ENCODE measurements at places on chromosomes 1 and 21. TPM values are rescaled to one million over a fixed set of nuclear protein-coding genes. Genes with fewer than 3 reads are reported as not detected.

Gene LDLRAD2
- 0.88 TPM for polyA plus RNA-seq

Gene TNFRSF8
- polyA plus RNA-seq = 0.65 TPM

DNA sequence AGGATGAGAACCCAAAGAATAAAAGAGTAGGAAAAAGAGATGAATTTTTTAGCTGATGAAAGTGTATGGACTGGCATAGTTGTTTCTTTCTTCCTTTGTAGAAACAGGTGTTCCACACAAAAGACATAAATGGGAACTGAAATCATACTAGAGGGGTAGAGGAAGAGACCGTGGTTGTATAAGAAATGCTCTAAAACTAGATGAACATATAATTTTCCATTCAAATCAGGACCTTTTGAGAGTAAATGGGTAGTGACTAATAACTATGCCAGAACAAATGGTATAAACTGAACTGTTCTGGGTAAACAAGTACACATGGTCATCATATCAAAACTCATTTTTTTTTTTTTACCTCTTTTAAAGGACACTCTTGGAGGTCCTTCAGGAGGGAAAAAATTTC lies 344.2 kb downstream of the VAV3 start:
- H3K27me3 ChIP-seq = no peaks in the 10 kb centered on the region
- no peak overlapping the region for H3K27ac ChIP-seq
- DNase-seq = no peak
- H3K4me3 ChIP-seq = no peak overlapping the region

GRCh38 chr1:175116903-175117302 lies 49.3 kb downstream of the TNN start:
- no peak overlapping the region for H3K4me3 ChIP-seq
- H3K27me3 ChIP-seq = no peaks in the 10 kb centered on the region
- H3K27ac ChIP-seq = no peak overlapping the region
- H3K36me3 ChIP-seq = no peaks in the 10 kb centered on the region
- DNase-seq = no peak

- no peak for DNase-seq
- no peak overlapping the region for H3K27ac ChIP-seq
- peaks cover 15% of the 10 kb centered on the region for H3K4me1 ChIP-seq
- no peaks in the 10 kb centered on the region for H3K36me3 ChIP-seq
Observed at GRCh38 chr21:45128613-45129188, 54.3 kb downstream of the ADARB1 start.

DNA sequence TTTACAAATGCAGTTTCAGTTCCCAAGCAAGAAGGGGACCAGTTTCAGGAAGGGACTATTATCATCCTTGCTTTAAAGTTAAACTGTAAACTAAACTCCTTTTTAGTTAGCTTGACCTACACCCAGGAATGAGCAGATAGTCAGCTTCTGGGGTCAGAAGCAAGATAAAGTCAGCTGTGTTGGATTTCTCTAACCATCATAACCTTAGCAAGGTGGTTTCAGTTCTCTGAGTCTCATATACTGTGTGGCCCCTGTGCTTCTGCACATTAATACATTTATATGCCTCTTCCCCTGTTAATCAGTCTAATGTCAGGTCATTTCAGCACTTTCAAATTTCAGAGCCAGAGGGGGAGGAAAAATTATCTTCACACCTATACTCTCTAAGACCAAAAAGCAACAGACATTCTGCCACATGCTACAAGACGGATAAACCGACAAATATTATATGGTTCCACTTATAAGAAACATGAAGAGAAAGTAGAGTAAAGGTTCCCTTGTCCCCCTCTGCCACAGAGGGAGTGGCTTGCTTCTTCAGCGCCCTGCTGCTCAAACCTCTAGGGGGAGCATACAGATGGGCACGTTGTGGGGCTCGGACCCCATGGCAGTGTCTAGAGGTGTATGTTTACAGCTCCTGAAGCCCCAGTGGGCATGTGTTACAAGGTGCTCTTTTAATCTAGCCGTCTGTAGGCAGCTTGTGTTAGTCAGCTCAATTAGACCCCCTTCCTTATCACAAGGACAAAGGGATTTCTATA lies 89.1 kb downstream of the SMYD3 start:
- no peak overlapping the region for H3K27ac ChIP-seq
- H3K27me3 ChIP-seq = no peaks in the 10 kb centered on the region
- H3K36me3 ChIP-seq = no peaks in the 10 kb centered on the region
- H3K4me1 ChIP-seq = no peaks in the 10 kb centered on the region

GRCh38 chr21:29117372-29117955 lies 13.0 kb upstream of the MAP3K7CL start:
- no peak overlapping the region for H3K4me3 ChIP-seq
- no peak for DNase-seq
- H3K4me1 ChIP-seq = no peaks in the 10 kb centered on the region
- no peaks in the 10 kb centered on the region for H3K36me3 ChIP-seq
- no peak overlapping the region for H3K27ac ChIP-seq

Gene MCOLN3
- polyA plus RNA-seq = 1.8 TPM

- no peaks in the 10 kb centered on the region for H3K27me3 ChIP-seq
- no peaks in the 10 kb centered on the region for H3K36me3 ChIP-seq
- no peak overlapping the region for H3K4me3 ChIP-seq
- no peaks in the 10 kb centered on the region for H3K4me1 ChIP-seq
- no peak for DNase-seq
- no peak overlapping the region for H3K27ac ChIP-seq
Observed at GRCh38 chr21:43654806-43655489, 4.3 kb downstream of the HSF2BP start.

GRCh38 chr21:42850463-42850862 lies 28.9 kb downstream of the WDR4 start:
- no peak overlapping the region for H3K27ac ChIP-seq
- no peaks in the 10 kb centered on the region for H3K4me1 ChIP-seq
- no peaks in the 10 kb centered on the region for H3K27me3 ChIP-seq
- no peak overlapping the region for H3K4me3 ChIP-seq

GRCh38 chr1:6282577-6283270 lies 21.8 kb upstream of the GPR153 start:
- no peaks in the 10 kb centered on the region for H3K36me3 ChIP-seq
- H3K27me3 ChIP-seq = no peaks in the 10 kb centered on the region
- DNase-seq = no peak
- no peak overlapping the region for H3K4me3 ChIP-seq
- no peak overlapping the region for H3K27ac ChIP-seq
